T-helper 17 cell (primary cell): ENCODE measurements at places on chromosomes 4 and X.

GRCh38 chr4:165684177-165684805, 188.7 kb upstream of the TLL1 start:
- no peak for DNase-seq

- no peak for DNase-seq
Measured at GRCh38 chrX:132576939-132577338, 88.1 kb upstream of the MBNL3 start.

- DNase-seq, result no peak
Measured at GRCh38 chr4:36332782-36333131, 51.3 kb downstream of the DTHD1 start.

DNA sequence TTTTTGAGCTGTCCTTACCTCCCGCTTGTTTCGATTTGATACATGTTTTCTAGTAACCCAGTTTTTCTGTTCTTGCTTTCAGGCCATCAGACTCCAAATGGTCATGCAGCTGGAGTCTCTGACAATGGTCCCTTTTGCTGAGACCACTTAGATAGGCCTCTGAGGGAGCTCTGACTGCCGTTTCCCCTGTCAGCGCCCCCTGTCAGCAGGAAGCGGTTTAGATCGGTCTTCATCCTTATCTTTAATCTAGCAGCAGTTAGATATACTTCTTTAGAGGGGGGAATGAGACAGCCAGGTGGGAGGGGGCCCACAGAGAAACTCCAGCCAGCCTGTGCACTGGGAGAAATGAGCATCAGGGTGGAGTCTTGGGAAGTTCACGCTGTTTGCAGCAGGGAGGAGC, 457.9 kb downstream of the GPAT3 start:
- no peak for DNase-seq

GRCh38 chrX:13747836-13748235, 13.3 kb downstream of the OFD1 start:
- DNase-seq, result peak; percentile 14

- no peak for DNase-seq
Measured at GRCh38 chrX:153527208-153527607, 9.8 kb downstream of the ATP2B3 start.

DNA sequence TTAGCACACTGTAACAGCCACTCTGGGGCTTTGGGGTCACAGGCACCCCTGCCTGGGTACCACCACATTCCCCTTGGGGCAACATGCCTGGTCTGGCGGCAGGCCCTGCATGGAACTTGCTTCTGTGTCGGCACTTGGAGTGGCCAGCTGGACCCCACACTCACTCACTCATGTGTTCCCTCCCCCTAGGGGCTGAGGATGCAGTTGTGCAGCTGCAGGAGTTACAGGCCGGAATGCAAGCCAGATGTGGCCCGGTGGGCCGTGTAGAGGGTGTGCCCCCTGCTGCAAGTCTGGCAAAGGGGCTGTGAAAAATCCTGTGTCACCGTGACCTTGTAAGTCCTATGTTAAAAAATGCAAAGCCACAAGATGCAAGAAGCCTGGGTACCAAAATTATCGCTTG, 34.2 kb downstream of the ATXN3L start:
- DNase-seq, result no peak

- no peak for DNase-seq
Measured at GRCh38 chrX:8848911-8849310, 47.7 kb upstream of the FAM9A start.

DNA sequence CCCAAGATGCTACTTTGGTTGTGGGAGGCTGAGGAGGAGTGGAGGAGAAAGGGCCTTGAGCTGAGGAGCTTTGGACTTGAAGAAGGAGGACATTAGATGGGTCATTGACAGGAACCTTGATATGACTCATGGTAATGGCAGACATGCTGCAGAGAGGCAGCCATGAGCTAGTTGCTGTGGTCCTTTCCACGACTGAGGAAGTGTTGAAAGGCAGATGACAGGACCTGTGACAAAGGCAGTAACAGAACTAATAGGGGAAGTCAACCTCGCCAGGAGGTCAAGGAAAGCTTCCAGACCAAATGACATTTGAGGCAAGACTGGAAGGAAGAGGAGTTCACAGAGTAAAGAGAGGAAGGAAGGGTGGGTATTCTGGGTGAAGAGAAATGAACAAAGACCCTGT, 7.6 kb upstream of the XPNPEP2 start:
- DNase-seq, result no peak
